ENCODE measurements at places on chromosomes 5 and 9. TPM values are rescaled to one million over a fixed set of nuclear protein-coding genes. Genes with fewer than 3 reads are reported as not detected.

FOXD4L5 gene
- 0.90 TPM for polyA plus RNA-seq

ZER1 gene
- 35.6 TPM for polyA plus RNA-seq

PAEP gene
- not detected for polyA plus RNA-seq

TAF11L5 gene
- polyA plus RNA-seq: not detected

ZSWIM6 gene
- polyA plus RNA-seq: 7.8 TPM

LTC4S gene
- 2.0 TPM for polyA plus RNA-seq

IL13 gene
- polyA plus RNA-seq: not detected

DND1 gene
- not detected for polyA plus RNA-seq

TRIM7 gene
- 21.6 TPM for polyA plus RNA-seq

IFNW1 gene
- not detected for polyA plus RNA-seq

UGCG gene
- polyA plus RNA-seq: 31.0 TPM

FAM174A gene
- 37.4 TPM for polyA plus RNA-seq

FCN2 gene
- polyA plus RNA-seq: 0.16 TPM

ZFP37 gene
- 3.3 TPM for polyA plus RNA-seq

IL3 gene
- polyA plus RNA-seq: not detected

NRG2 gene
- polyA plus RNA-seq: 1.5 TPM

LCN9 gene
- not detected for polyA plus RNA-seq

CDX1 gene
- polyA plus RNA-seq: 0.24 TPM

HSPA4 gene
- polyA plus RNA-seq: 78.0 TPM

PTCD2 gene
- 8.3 TPM for polyA plus RNA-seq

ECSCR gene
- 29.8 TPM for polyA plus RNA-seq

EPB41L4B gene
- 10.7 TPM for polyA plus RNA-seq

PTGS1 gene
- 4.5 TPM for polyA plus RNA-seq

NEURL1B gene
- polyA plus RNA-seq: 34.7 TPM

ST8SIA4 gene
- 4.6 TPM for polyA plus RNA-seq

PRR16 gene
- polyA plus RNA-seq: 19.3 TPM

CSNK1A1 gene
- polyA plus RNA-seq: 125 TPM

TPPP gene
- polyA plus RNA-seq: 9.2 TPM

C5 gene
- polyA plus RNA-seq: 6.8 TPM
